ENCODE measurements at places on chromosomes 1 and 21.

GRCh38 chr21:22900490-22900889, 1902.3 kb downstream of the NCAM2 start:
- peak; percentile 45 for DNase-seq

GRCh38 chr1:93108335-93108734, 29.3 kb downstream of the MTF2 start:
- no peak for DNase-seq

GRCh38 chr1:181038399-181038873, 4.7 kb downstream of the MR1 start:
- DNase-seq: peak; percentile 78

DNA sequence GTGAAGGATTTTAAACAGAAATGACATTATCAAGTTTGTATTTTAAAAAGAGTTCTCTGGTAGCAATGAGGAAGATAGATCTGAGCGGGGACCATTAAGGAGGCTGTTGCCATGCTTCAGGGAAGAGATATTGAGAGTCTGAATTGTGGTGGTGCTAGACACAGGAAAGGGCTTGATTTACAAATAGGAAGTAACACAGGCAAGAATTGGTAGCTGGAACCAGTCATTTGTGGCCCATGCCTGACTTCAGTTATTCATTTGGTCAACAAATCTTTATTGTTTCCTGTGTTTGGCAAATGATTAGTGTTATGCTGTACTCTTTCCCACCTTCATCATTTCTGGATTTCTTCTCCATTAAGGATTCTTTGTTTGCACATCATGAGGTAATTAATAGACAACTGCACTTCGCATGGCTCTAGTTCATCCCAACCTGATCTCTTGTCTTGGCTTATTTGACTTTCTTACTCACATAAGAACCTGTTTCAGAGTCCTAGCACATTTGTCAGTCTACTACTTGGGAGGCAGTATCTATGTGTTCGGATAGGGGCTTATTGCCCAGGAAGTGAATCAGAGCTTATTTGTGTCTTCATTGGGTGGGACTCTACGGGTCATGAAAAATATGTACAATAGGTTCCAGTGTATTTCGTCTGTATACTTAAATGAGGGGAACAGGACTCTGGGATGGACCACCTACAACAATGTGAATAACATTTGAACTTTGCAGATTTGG, 32.3 kb downstream of the EEIG2 start:
- DNase-seq: peak; percentile 16

- DNase-seq: peak; percentile 91
These were observed 28.7 kb upstream of the SLC45A3 start for GRCh38 chr1:205709059-205709398.

DNA sequence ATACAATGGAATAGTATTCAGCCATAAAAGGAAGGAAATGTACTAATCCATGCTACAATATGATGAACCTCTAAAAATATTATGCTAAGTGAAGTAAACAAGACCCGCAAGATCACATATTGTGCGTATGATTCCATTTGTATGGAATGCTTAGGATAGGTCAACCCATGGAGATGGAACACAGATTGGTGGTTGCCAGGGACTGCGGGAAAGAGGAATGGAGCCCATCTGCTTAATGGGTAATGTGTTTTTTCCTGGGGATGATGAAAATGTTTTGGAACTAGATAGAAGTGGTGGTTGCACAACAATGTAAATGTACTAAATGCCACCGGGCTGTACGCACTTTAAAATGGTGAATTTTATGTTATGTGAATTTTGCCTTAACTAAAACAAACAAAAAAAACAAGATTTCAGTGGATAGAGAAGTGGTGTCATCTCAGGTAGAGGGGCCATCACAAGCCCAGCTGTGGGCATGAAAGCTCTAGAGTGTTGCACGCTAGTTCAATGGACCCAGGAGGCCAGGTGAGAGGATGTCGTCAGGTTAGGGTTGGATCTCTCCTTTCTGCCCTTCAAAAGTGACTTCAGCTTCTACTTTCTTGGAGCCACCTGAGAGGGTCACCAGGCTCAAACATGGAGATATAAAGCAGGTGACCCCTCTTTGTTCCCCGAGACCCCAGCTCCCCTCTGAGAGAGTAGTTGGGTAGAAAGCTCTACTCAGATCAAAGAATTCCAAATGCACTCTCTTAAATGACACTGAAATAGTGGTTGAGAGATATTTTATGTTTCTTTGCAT, 2.5 kb downstream of the C1orf115 start:
- DNase-seq: no peak

DNA sequence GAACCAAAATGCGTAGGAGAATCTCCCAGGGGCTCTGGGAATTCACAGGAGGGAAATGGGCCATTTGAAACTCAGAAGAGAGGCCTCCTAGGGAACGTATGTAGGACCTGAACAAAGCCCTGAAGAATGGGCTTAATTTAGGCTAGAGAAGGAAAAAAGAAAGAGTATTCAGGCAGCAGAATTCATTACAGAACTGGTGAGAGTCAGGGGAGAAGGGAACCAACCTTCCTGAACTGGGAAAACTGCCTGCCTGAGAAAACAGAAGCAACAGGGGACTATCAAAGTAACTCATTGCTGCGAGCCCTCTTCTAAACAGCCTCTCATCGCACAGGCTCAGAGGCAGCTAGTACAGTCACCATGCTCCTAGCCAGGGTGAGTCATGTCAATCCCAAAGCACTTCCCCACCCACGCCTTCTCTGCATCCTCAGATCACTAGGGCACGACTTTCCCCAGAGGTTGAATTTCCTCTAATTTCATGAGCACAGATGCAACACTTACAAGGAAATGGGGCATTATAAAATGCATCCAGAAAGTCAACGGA, 98.1 kb downstream of the ADSS2 start:
- DNase-seq: peak; percentile 84

GRCh38 chr1:182965861-182966260, 12.9 kb upstream of the SHCBP1L start:
- no peak for DNase-seq

DNA sequence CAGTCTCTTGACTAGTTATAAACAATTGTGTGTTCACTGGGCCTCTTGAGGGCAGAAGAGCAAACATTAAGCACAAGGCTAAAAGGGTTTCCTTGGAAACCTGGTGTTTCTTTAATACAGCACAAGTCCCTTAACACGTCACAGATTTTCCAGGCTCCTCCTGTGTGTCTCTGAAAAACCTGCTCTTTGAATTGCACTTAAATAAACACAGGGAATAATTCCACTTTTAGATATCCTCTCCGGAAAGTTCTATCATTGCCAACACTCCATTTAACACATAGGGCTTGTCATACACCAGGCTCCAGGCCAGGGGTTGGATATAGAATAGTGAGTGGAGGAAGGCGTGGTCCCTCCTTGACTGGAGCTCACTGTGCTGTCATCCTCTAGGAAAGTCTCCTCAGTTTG, 442.6 kb downstream of the DSCAM start:
- DNase-seq: no peak

DNA sequence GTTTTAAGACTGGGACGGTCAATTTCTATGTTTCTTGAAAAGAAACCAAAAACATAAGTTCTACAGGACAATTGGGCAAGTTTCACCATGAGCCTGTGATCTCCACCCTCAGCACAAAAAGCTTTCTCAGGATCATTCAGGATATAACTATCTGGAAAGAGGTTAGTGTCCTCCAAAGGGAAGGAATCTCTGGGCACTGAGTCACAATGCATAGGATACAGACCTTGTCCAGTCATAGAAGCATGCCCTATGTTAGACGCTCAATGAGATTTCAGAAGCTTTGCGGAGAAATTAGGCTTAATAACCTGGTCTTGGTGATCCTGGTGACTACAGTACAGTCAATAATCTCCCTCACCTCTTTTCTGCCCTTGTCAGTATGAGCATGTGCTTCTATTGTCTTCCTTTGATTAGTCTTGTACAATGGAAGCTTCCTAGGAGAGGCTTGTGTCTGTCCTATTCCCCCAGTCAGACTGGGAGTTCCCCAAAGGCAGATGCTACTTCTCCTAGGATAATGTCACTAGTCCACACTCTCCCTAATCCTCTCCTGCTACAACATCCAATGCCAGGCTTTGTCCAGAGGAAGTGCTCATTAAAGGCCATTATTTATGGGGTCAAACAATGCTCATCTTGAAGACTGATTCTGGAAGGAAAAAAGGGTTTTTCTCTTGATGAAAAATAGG, 97.4 kb downstream of the KCNH1 start:
- DNase-seq: no peak

Data from choroid plexus epithelial cell (primary cell).